Myocyte (in vitro differentiated cells): ENCODE measurements at places on chromosomes 1 and 21. TPM values are rescaled to one million over a fixed set of nuclear protein-coding genes. Genes with fewer than 3 reads are reported as not detected.

DNA sequence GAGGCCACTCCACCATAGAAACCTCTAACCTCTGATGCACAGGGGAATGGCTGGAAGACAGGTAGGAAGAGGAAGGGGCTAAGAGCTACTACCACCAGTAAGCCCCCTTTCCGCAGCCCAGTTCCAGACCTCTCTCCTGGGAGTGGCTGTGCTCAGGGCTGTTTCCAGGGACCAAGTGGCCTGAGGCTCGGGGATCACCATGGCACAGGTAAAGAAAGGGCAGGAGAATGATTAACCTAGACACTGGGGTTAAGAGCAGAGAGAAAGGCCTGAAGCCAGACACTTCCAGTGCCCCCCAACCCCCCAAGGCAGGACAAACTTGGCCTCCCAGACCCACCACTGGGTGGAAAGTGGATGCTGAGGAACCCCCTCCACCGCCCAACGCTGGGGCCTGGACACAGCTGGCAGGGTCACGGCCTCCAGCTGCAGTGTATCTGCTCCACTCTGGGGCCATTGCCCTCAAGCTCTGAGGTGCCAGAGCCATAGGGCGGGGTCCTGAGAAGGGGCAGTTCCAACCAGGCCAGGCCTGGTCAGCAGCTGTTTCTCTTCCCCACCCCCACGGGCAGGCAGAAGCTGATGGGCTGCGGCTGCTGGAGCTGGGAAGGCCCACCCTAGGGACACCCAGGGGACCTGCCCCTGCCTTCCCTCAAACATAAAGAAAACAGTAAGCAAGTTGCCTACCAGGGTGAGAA lies 2.6 kb downstream of the TAGLN2 start:
- DNase-seq: peak; percentile 85

- DNase-seq: no peak
Observed at GRCh38 chr1:7561936-7562728, 209.0 kb upstream of the VAMP3 start.

- peak; percentile 46 for DNase-seq
Observed at GRCh38 chr1:183365676-183366075, 52.5 kb downstream of the NMNAT2 start.

The SETSIP gene
- not detected in 2 replicates for total RNA-seq

DNA sequence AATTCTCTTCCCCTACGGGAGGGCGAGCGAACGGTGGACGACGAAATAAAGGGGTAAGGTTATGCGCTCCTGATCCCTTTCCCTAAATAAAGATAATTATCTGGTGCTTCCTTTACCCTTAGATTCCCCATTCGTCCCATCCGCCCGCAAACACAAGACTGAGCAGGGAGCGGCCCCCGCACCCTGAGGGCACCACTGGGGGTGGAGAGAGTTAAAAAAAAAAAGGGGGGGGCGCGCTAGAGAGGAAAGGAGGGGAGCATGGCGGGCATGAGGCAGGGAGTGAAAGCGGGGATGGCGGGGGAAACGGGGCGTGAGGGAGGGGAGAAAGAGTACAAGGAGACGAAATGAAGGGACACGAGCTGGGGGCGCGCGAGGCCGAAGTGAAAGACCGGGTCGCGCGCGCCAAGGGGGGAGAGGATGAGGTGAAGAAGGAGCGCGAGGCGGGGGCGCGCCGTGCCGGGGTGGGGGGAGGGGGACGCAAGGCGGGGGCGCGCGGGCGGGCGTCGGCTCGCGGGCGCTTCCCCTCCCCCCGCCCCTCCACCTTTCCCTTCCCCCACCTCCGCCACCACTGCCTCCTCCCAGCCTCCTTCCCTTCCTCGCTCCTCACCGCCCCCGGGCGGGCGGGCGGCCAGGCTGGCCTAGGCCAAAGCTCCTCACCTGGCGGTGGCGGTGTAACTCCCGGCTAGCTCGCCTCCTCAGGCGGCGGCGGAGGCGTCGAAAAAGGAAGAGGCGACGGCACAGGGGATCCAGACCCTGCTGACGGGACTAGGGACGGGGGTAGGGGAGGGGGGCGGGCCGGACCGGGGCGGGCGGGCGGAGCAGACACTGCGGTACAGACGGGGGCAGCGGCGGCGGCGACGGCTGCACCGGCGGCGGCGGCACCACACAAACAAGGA lies 448 bp downstream of the GATAD2B start:
- peak; percentile 16 for DNase-seq
